A673 (cell line): ENCODE measurements at places on chromosomes 5 and 9. TPM values are rescaled to one million over a fixed set of nuclear protein-coding genes. Genes with fewer than 3 reads are reported as not detected.
A peak's percentile ranks its signal among the peaks of the same experiment; 100 is the strongest.

Gene TRIM32
- total RNA-seq = 28.9 and 29.4 TPM in 2 replicates

Gene ANAPC2
- 49.6 and 54.1 TPM in 2 replicates for total RNA-seq

Gene TMEM8B
- 6.9 and 10.9 TPM in 2 replicates for total RNA-seq

Gene NR5A1
- not detected in 2 replicates for total RNA-seq

Gene OCLN
- total RNA-seq = 13.3 and 14.1 TPM in 2 replicates

Gene KCNN2
- total RNA-seq = 0.17 and 0.28 TPM in 2 replicates

DNA sequence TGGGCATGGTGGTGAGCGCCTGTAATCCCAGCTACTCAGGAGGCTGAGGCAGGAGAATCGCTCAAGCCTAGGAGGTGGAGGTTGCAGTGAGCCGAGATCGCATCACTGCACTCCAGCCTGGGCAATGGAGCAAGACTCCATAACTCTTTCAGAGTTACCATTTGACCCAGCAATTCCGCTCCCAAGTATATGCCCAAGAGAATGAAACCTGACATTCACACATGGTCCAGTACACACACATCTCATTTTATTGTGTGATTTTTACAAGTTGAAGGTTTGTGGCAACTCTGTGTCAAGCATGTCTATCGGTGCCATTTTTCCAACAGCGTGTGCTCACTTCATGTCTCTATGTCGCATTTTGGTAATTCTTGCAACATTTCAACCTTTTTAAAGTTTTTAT lies 24.9 kb upstream of the FIBCD1 start:
- DNase-seq = no peak
- no peak overlapping the region for H3K27ac ChIP-seq
- H3K4me3 ChIP-seq = no peak overlapping the region
- no peaks in the 10 kb centered on the region for H3K36me3 ChIP-seq
- peaks cover 5% of the 10 kb centered on the region for H3K4me1 ChIP-seq

GRCh38 chr5:81904861-81905260 lies 67.0 kb upstream of the ATG10 start:
- peaks cover 15% of the 10 kb centered on the region for H3K4me1 ChIP-seq
- no peak overlapping the region for H3K4me3 ChIP-seq
- no peak for DNase-seq
- no peaks in the 10 kb centered on the region for H3K36me3 ChIP-seq
- no peaks in the 10 kb centered on the region for H3K27me3 ChIP-seq

- H3K36me3 ChIP-seq = no peaks in the 10 kb centered on the region
- H3K4me3 ChIP-seq = peak overlapping the region; percentile 76
- peak; percentile 51 for DNase-seq
- H3K27me3 ChIP-seq = no peaks in the 10 kb centered on the region
Measured at GRCh38 chr9:136328622-136329041, 1.3 kb downstream of the GPSM1 start.

DNA sequence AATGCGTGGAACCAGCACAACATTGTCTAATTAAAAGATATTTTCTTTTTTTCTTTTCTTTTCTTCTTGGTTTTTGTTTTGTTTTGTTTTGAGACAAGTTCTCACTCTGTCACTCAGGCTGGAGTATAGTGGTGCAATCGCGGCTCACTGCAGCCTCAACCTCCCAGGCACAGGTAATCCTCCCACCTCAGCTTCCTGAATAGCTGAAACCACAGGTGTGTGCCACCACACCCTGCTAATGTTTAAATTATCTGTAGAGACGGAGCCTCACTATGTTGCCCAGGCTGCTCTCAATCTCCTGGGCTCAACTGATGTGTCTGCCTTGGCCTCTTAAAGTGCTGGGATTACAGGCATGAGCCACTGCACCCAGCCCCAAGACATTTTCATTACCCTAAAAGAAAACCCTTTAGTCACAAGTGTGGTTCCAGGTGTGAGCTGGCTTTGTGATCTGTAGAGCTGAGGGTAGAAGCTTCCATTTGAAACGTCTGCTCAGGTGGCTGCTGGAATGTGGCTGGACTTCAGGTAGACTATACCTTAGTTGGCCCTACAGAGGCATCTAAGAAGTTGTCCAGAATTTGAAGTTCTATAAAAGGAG lies 19.1 kb upstream of the NEK6 start:
- no peak overlapping the region for H3K4me3 ChIP-seq
- no peak for DNase-seq
- H3K4me1 ChIP-seq = peaks cover 13% of the 10 kb centered on the region

DNA sequence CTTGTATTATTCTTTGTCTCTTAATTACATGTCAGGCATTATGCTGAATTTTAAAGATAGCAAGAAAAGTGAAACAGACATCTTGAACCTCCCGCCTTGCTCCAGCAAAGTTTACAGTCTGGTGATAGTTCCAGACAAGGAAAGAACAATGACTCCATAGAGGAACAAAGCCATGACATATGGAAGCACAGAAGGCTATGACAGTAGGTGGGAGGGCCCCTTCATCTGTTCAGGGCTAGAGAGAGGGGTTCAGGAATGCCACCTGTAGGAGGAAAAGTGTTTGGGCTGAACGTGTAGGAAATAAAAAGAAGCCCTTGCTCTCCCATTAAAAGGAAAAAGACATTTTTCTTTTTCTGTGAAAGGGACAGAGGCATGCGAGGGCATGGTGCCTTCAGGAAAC lies 315.6 kb downstream of the TRIM32 start:
- no peak overlapping the region for H3K27ac ChIP-seq
- no peaks in the 10 kb centered on the region for H3K4me1 ChIP-seq
- no peak overlapping the region for H3K4me3 ChIP-seq

- no peak within 1 kb of the TSS for H3K4me3 ChIP-seq
- H3K4me1 ChIP-seq = peaks cover 3% of the 10 kb centered on the region
- no peaks in the 10 kb centered on the region for H3K27me3 ChIP-seq
- no peaks in the 10 kb centered on the region for H3K36me3 ChIP-seq
- H3K27ac ChIP-seq = no peak within 1 kb of the TSS
Measured at GRCh38 chr5:191036-191948, at the start of gene LRRC14B. TSS of gene LRRC14B (plus strand) at chr5:191495. CDS start at chr5:191539, 44 bp downstream.

DNA sequence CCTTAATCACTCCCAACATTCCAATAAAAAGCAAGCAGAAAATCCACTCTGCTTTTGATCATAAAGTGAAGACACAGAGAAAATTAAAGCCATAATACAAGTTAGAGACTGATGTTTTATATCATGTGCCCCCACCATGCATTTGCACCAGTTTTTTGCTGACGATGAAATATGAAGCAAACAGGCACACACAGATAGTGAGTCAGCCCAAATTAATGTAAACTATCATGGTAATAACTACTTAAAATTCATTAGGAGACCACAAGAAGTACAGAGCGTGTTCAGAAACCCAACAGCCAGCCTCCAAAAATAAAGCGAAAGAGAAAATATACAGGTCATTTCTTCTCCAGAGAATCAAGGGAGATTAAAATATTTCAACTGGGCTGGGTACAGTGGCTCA lies 46.4 kb upstream of the KDM4C start:
- no peaks in the 10 kb centered on the region for H3K4me1 ChIP-seq
- no peaks in the 10 kb centered on the region for H3K36me3 ChIP-seq
- no peak overlapping the region for H3K27ac ChIP-seq
- no peaks in the 10 kb centered on the region for H3K27me3 ChIP-seq

GRCh38 chr5:150123542-150123941 lies 32.1 kb downstream of the PDGFRB start:
- no peak for DNase-seq
- H3K36me3 ChIP-seq = peaks cover 4% of the 10 kb centered on the region
- no peaks in the 10 kb centered on the region for H3K4me1 ChIP-seq
- no peak overlapping the region for H3K27ac ChIP-seq
- no peaks in the 10 kb centered on the region for H3K27me3 ChIP-seq
- H3K4me3 ChIP-seq = no peak overlapping the region

GRCh38 chr5:145965804-145966203 lies 29.4 kb downstream of the SH3RF2 start:
- no peaks in the 10 kb centered on the region for H3K36me3 ChIP-seq
- no peak overlapping the region for H3K4me3 ChIP-seq
- no peaks in the 10 kb centered on the region for H3K27me3 ChIP-seq

GRCh38 chr5:165014439-165014838 lies 1509.0 kb downstream of the MAT2B start:
- H3K4me1 ChIP-seq = no peaks in the 10 kb centered on the region
- no peak overlapping the region for H3K4me3 ChIP-seq
- H3K27ac ChIP-seq = no peak overlapping the region
- no peaks in the 10 kb centered on the region for H3K36me3 ChIP-seq

GRCh38 chr5:10788358-10788757 lies 27.3 kb upstream of the DAP start:
- no peaks in the 10 kb centered on the region for H3K36me3 ChIP-seq
- DNase-seq = no peak
- H3K27ac ChIP-seq = no peak overlapping the region
- H3K27me3 ChIP-seq = no peaks in the 10 kb centered on the region
- H3K4me3 ChIP-seq = no peak overlapping the region

- DNase-seq = no peak
- no peaks in the 10 kb centered on the region for H3K4me1 ChIP-seq
- no peak overlapping the region for H3K27ac ChIP-seq
- H3K4me3 ChIP-seq = no peak overlapping the region
- H3K27me3 ChIP-seq = peaks cover 33% of the 10 kb centered on the region
Measured at GRCh38 chr9:101479338-101480030, 43.9 kb upstream of the ALDOB start.

GRCh38 chr5:113163328-113163727 lies 186.7 kb downstream of the DCP2 start:
- no peak overlapping the region for H3K27ac ChIP-seq
- H3K27me3 ChIP-seq = peaks cover 12% of the 10 kb centered on the region
- H3K4me1 ChIP-seq = no peaks in the 10 kb centered on the region
- DNase-seq = no peak
- no peaks in the 10 kb centered on the region for H3K36me3 ChIP-seq

GRCh38 chr5:150227606-150228273 lies 37.9 kb downstream of the SLC6A7 start:
- H3K4me1 ChIP-seq = no peaks in the 10 kb centered on the region
- H3K36me3 ChIP-seq = no peaks in the 10 kb centered on the region
- H3K27ac ChIP-seq = no peak overlapping the region
- H3K4me3 ChIP-seq = no peak overlapping the region
- no peak for DNase-seq

- H3K4me3 ChIP-seq = no peak overlapping the region
- H3K27me3 ChIP-seq = peaks cover 54% of the 10 kb centered on the region
- no peak overlapping the region for H3K27ac ChIP-seq
- DNase-seq = no peak
- H3K4me1 ChIP-seq = no peaks in the 10 kb centered on the region
- H3K36me3 ChIP-seq = no peaks in the 10 kb centered on the region
Measured at GRCh38 chr5:180647941-180648500, 1.4 kb downstream of the FLT4 start.

- DNase-seq = no peak
- H3K4me3 ChIP-seq = no peak overlapping the region
- H3K36me3 ChIP-seq = no peaks in the 10 kb centered on the region
- no peak overlapping the region for H3K27ac ChIP-seq
Measured at GRCh38 chr5:71923755-71924154, 183.5 kb upstream of the MAP1B start.

DNA sequence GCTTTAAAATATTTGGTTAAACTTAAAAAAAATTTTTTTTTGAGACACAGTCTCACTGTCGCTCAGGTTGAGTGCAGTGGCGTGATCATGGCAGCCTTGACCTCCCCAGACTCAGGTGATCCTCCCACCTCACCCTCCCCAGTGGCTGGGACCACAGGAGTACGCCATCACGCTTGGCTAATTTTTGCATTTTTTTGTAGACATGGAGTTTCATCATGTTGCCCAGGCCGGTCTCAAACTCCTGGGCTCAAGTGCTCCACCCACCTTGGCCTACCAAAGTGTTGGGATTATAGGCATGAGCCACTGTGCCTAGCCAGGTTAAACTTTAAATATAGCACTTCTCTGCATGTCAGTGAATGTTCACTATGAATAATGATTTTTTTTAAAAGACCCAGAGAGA lies 224.5 kb upstream of the RFX3 start:
- no peak overlapping the region for H3K27ac ChIP-seq
- no peaks in the 10 kb centered on the region for H3K36me3 ChIP-seq
- H3K4me3 ChIP-seq = no peak overlapping the region
- H3K27me3 ChIP-seq = no peaks in the 10 kb centered on the region

DNA sequence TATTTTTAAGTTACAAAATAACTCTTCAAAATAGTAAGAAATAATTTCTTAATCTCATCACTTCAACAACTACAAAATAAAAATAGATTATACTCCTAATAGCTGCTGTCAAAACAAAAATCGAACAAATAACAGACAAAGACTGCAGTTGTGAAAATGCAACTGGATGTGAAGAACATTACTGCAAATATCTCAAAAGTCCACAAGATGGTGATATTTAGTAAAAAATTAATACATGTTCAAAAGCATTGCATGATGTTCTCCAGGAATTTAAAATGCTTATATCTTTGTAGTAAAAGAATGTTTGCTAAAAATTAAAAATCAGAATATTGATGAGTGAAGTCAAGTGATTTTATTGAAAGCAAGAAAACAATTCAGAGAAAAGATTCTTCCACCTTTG lies 66.2 kb downstream of the MPDZ start:
- H3K27ac ChIP-seq = no peak overlapping the region
- no peaks in the 10 kb centered on the region for H3K4me1 ChIP-seq
- DNase-seq = peak; percentile 44
- no peaks in the 10 kb centered on the region for H3K27me3 ChIP-seq

DNA sequence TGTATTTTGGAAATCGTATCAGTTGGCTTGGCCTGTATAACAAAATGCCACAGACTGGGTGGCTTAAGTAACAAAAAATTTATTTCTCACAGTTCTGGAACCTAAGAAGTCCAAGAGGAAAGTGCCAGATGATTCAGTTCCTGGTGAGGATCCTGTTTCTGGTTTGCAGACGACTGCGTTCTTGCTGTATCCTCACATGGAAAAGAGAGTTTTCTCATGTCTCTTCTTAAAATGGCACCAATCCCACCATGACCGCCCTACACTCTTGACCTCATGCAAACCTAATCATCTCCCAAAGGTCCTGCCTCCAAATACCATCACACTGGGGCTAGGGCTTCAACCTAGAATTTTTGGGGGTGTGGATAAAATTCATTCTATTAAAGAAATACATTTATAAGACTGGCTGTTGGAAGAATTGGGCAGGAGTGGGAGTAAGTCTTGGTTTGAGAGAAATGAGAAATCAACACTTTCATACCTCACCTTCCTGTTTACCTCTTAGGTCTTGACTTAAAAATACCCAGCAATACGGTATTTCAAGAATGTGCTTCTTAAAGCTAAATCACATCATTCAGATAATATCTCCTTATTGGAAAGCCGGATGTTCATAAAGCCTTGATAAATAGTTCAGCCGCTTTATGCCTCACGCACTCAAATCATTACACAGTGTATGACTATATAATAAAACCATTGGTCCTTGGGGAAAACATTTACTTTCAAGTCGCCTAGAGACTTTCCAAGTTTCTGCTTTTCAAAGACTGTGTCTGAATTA lies 28.7 kb downstream of the PTTG1 start:
- H3K36me3 ChIP-seq = no peaks in the 10 kb centered on the region
- H3K27me3 ChIP-seq = peaks cover 14% of the 10 kb centered on the region
- H3K27ac ChIP-seq = no peak overlapping the region
- DNase-seq = no peak

DNA sequence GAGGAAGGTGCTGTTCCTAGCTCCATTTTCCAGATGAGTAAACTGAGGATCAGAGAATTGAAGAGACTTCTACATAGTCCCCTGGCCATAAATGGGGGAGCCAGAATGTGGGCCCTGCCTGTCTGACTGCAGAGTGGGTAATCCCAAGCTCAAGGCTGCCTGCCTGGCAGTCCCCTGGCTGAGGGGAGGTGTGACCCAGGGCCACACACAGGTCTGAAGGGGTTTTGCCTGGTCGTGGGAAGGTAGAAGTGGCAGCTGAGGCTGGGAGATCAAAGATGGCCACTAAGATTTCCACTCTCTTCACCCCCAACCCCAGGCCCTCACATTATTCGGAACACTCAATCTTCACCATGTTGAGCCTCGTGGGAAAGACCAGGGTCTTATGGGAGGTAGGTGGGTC lies 176.3 kb downstream of the MACROH2A1 start:
- no peaks in the 10 kb centered on the region for H3K27me3 ChIP-seq
- H3K27ac ChIP-seq = no peak overlapping the region
- no peak for DNase-seq
- H3K4me1 ChIP-seq = no peaks in the 10 kb centered on the region
